ENCODE measurements at places on chromosomes 1 and 21.

DNA sequence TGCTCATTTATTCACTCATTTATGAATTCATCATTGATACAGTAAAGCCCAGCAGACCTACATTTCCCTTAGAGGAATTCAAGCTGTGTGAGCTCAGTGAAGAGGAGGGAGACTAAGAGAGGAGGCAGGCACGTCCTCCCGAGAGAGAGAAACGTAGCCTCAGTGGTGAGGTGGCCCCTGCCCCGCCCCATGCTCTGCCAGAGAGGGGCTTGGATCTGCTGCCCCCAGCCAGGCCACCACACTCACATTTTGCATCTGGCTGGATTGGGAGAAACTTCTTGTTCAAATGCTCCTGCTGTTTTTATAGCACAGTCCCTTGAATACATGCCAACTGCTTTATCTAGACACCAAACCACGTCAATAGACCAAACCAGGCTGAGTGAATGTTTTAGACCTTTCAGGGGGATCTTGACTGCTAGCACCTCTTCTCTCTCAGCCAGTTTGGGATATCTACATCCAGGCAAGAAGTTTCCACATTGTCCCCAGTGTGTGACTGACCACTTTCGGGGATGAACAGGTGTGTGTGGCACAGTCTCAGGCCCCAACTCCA is 67.7 kb upstream of the AJAP1 start:
- no peak for DNase-seq

GRCh38 chr1:101479945-101480344 is 243.1 kb downstream of the S1PR1 start:
- no peak for DNase-seq

- no peak for DNase-seq
These were observed 142.4 kb downstream of the AK5 start for GRCh38 chr1:77424236-77424635.

GRCh38 chr1:183142171-183142570 is 43.9 kb upstream of the LAMC2 start:
- DNase-seq = no peak

GRCh38 chr1:228284148-228284495 is 76.3 kb downstream of the OBSCN start:
- no peak for DNase-seq
